GM13977 (cell line): ENCODE measurements at places on chromosomes 2 and 18.

DNA sequence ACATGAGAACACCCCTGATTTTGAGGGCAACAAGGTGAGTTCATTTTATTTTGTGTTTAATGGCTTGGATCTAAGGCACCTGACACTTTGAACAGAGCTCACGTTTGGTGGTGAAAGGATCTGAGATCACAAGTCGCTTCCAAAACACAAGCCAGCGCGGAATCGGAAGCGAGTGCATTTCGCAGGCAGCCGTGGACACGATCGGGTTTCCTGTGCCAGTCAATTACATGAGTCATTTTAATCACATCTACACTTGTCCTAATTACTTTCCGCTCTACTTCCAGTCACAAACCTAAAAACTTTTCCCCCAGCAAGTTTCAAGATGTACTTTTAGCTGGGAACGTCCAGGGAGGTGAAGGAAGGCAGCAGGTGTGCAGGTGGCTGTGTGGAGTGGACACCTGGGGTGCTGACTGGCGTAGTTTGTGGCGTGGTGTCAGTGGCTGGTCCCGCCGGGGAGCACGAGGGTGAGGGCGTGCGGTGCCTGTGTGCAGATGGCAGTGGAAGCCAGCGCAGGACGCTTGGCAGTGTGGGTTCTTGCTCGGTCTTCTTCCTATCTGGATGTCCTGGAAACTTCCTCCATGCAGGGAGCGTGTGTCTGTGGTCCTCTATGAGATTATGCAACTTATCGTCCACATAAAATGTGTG, 75.6 kb downstream of the DCDC2C start:
- DNase-seq = no peak

GRCh38 chr2:144254342-144255235, 265.3 kb downstream of the ZEB2 start:
- no peak for DNase-seq

DNA sequence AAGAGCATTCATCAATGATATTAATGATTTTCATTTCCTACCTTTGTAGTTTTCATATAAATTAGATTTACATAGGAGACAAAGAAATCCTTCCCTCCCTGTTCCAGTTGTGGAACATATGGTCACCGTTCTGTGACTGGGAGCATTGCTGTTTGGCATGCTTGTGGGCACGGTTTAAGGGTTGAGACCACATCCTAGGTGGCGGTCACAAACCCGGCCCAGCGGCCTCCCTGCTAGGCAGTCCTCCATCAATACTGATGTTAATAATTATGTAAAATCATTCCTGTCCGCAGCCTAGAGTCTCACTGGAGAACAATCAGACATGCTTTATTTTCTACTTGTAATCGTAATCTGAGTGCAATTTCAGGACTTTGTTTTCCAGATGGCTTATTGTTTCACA, 117.9 kb downstream of the AGAP1 start:
- no peak for DNase-seq

DNA sequence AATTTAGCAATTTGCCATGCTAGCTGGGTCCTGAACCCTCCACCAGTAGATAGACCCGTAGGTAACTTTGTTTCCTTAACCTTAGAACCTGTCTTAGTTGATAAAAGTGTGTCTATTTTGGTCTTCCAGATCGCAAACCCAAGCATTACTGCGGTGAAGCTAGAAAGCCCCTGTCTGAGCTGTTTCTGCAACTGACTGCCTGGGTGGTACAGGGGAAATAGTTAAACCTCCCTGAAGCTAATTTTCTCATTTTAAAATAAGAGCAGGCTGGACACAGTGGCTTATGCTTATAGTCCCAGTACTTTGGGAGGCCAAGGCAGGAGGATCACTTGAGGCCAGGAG, 101.7 kb upstream of the MSH2 start:
- no peak for DNase-seq

DNA sequence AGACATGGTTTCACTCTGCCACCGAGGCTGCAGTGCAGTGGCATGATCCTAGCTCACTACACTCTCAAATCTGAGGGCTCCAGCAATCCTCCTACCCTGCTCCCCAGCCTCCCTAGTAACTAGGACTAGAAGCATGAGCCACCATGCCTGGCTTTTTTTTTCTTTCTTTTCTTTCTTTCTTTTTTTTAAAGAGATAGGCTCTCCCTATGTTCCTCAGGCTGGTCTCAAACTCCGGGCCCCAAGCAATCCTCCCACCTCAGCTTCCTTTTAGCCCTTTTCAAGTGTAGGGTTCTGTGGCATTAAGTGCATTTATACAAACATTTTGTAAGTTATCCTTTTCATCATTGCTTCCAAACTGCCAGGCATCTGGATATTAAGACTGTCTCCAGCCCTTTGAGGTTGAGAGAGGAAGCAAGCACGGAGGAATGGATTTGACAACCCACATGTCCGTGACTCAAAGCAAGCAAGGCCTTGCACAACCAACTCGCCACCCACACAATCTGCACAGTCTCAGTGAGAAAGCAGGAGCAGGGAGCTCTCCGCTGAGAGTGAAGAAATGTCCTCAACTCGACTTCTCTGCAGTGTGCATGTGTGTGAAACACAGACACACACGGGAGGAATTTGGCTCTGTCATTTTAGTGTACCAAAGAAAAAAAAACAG, 65.6 kb downstream of the ATP8B1 start:
- DNase-seq = no peak

DNA sequence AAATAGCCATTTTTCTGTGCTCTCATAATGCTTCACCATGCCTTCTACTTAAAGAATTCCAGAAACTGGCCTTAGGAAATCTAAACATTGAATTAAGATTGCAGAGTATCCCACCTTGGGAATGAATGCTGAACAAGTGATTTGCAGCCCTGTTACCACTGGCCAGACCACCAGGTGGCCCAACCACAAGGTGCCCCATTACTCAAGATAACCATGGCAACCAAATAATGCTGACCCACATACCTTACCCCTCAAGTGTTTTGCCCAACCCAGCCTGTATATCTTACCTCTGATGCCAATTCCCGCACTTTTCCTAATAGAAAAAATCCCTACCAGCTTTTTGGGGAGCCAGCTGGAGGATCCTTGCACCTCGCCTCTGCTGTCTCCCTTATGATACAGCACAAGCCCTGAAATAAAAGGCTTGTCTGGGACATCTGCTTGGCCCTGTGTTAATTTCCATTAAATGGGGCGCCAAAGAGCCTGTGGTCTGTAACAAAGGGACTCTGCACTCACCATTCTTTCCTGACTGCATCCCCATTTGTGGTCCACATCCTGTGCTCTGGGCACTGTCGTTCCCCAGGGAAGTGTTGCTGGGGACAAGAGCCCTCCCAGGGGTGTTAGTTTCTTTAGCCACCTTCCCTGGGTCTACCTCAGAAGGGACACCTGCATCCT, 17.3 kb upstream of the KCNF1 start:
- DNase-seq = no peak

- no peak for DNase-seq
These were observed 8.9 kb downstream of the FBXO36 start for GRCh38 chr2:229931241-229931640.

GRCh38 chr2:240903191-240904060, 2.7 kb upstream of the CROCC2 start:
- no peak for DNase-seq

- no peak for DNase-seq
These were observed 36.9 kb downstream of the MSH6 start for GRCh38 chr2:47819834-47820233.

DNA sequence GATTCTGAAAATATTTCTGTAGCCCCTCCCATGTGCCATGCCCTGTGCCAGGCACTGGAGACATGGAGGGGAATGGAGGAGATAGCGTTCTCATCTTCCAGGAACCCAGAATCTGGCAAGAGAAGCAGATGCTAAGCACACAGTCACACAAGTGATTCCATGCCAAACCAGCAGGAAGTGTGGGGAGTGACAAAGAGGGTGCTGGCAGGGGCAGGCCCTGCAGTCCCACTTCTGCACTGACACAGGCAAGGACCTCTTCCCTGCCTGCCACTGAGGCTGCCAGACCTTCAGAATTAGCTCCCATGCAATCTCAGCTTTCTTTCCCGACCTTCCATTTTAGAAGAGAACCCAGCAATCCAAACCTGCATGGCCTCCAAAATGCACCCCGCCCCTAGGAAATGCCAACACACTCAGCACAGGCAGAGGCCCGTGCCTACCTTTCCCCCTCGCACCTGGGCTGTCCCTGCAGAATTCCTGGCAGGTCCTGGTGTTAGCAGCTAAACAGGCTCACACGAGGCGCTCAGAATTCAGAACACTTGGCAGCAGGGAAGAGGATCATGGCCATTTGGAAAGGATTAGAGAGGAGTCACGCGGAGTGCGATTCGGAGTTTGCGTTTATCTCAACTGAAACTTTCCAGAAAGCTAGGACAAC, 155.3 kb downstream of the MSH2 start:
- no peak for DNase-seq

DNA sequence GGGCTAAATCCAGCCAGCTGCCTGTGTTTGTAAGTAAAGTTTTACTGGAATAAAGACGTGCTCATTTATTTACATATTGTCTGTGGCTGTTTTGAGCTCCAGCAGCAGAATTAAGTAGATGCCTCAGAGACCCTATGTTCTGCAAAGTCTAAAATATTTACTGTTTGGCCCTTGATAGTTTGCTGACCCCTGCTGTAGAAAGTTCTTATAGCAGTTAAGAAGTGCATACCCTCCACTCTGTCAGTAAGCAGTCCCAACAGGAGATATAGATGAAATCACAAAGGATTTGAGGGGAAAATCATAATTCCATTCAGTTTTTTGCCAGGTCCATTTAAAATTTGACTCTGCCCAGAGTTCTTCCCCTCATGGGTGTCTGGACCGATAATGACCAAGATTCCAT, 50.1 kb upstream of the ITM2C start:
- DNase-seq = peak; percentile 38

- no peak for DNase-seq
These were observed 194.5 kb downstream of the EPHA4 start for GRCh38 chr2:221377597-221377996.

DNA sequence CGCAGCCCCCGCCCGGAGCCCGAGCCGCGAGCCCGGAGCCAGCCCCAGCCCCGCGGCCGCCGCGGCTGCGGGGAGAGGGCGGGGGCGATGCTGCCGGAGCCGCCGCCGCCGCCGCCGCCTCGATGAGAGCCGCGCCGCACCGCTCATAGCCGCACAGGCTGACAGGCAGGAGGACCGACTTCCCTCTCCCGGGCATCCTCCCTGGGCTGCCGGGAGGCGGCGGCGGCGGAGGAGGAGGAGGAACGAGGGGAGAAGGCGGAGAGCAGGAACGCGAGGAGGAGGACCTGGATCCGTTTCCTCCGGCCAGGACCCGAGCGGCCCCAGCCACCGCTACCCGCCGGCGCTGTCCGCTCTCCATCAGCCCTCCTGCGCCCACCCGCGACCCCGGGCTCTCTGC, 370 bp downstream of the KLHL29 start:
- DNase-seq = peak; percentile 70

DNA sequence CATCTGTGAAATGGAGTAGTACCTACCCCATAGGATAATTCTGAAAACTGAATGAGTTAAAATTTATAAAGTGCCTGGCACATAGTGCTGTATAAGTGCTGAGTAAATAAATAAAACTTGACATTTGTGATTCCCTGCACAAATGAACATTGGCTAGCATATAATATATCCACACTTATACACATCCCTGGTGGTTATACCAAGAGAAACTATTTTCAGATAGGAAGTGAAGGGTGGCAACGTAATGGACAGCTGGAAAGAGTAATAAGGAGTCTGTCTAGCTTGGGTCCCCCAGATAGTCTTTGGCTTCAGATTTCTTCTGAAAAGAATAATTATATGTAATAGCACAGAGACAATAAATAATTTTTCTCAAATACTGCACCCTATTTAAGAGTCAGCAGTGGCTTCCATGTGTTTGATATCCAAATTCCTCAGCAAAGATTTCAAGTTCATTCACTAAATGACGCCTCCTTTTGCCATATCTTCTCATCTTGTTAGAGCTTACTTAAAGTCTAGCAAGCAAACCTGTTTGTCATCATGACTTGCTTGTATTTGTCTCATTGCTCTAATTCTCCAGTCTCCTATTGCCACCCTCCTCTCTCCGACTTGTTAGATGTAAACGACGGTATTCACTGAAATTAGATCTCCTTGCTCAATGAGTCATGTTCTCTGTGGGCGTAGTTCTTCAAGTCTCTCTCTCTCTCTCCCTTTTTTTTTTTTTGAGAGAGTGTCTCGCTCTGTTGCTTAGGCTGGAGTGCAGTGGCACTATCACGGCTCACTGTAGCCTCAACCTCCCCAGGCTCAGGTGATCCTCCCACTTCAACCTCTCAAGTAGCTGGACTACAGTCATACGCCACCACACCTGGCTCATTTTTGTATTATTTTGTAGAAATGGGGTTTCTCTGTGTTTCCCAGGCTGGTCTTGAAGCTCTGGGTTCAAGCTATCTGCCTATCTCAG, 8.7 kb upstream of the ADGRF3 start:
- no peak for DNase-seq
